ENCODE measurements at places on chromosomes 13 and 19.

DNA sequence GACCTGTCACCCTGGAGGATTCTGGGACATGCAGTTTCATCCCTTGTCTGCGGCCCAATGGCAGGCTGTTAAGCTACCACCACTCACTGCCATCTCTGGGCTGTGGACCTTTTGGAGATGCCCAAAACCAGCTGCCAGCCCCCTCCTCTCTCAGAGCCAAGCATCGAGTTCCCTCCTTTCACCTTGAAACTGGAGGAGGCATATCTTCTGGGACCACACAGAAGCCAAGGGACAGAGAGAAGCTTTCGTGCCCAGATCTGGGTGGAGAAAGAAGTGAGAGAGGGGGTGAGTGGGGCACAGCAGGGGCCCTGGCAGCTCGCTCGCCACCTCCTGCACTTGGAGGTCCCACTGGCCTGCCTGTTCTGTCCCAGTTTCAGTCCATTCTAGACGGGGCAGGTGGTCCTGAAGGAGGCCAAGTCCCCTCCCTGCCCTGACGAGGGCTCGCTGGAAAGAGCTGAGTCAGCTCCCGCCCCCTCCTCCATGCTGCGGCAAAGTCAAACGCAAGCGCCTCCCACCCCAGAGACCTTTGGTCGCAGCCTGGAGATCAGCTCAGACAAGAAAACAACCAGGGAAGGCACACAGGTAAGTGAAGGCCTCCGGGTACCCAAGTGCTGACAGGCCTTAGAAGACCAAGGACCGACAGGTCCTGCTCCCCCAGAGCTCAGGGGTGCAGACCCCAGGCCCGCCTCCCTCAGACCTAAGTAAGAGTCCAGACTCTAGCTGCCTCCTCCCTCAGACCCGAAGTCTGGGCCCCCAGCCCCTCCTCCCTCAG, 3.8 kb downstream of the BCAT2 start:
- DNase-seq = peak; percentile 22

GRCh38 chr13:95039415-95039814, 261.8 kb downstream of the ABCC4 start:
- DNase-seq = no peak

DNA sequence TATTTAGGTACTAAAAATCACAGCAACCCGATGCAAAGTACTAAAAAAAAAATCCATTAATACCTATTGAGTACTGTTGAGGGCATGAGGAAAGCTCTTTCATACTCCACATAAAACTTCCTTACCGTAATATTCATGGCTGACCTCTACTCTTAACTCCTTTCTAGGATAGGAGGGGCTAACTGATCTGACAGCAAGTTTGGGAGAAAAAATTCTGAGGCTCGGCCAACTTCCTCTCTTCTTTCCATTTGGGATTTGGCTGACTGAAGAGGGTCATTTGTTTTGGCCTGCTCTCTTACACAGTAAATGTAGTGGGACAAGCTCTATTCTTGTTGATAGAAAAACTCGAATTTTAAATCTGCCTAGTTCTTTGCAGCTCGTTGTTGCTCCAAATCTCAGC, 9.4 kb upstream of the USPL1 start:
- no peak for DNase-seq

- DNase-seq = no peak
Observed at GRCh38 chr19:789701-790060, 7.6 kb upstream of the PTBP1 start.

DNA sequence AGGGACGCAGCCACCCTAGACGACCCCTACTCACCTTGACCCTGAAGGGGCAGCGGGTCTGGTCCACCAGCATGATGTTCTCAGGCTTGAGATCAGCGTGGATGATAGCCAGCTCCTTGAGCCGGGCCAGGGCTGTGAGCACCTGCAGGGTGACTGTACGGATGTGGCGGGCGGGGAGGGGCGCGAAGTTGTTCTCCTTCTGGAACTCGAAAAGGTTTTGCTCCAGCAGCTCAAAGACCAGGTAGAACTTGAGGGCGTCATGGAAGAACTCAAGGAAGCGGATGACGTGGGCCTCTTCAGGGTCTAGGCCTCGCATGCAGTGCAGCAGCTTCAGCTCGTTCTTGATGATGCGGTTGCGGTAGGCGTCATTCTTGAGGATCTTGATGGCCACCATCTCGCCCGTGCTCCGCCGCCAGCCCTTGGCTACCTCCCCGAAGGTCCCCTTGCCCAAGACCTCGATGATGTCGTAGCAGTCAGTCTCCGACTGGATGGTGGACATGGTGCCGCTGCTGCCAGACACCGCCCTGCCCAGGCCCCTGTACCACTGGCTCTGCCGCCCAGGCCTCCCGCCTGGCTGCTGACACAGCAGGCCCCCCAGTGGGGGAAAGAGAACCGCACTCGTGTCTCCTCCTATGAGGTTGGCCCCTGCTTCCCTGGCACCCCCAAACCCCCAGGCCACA, 437 bp downstream of the HIPK4 start:
- no peak for DNase-seq

DNA sequence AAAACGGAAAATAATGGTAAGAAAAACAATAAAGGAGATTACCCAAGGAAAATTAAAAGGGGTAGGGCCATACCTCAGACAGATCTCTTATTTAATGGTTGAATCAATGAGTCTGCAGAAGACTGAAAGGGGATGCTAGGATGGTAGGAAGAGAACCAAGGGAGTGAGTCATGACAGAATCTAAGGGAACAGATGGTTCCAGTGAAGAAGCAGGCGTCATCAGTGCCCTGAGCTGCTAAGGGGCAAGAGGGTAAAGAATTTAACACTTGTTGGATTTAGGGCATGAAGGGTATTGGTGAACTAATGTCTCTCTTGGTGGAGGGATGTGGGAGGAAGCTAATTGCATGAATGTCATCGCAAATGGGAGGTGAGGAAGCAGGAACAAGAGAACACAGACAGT, 329.2 kb upstream of the TSHZ3 start:
- DNase-seq = no peak

- DNase-seq = no peak
Observed at GRCh38 chr19:10568062-10568825, 535 bp downstream of the CDKN2D start.

- DNase-seq = no peak
Observed at GRCh38 chr13:71577127-71577526, 289.9 kb downstream of the DACH1 start.

DNA sequence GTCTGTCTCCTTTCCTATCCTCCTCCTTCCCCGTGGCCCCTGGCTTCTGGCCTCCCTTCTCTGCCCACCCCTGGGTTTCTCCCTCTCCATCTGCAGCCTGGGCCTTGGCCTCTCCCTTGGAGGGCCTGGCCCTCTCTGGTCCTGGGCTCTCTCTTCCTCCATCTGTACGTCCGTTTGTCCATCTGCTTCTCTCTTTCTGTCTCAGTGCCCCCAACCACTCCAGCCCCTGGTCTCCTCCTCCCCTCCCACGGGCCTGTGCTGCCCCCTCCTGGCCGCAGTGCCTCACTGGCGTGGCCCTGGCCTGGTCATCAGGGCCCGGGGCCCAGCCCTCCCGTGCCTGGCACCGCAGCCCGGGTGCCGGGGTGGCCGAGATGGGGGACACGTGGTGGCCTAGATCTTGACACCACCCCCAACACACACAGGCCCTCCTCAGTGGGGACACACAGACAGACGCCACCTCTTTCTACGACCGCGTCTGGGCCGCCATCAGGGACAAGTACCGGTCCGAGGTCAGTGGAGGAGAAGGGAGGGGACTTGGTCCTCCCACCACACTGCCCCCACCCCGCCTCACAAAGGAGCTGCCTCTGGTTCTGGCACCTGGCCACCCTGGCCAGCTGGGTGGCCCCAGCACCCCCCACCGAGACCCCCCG, 11.3 kb downstream of the PRKCSH start:
- peak; percentile 94 for DNase-seq

DNA sequence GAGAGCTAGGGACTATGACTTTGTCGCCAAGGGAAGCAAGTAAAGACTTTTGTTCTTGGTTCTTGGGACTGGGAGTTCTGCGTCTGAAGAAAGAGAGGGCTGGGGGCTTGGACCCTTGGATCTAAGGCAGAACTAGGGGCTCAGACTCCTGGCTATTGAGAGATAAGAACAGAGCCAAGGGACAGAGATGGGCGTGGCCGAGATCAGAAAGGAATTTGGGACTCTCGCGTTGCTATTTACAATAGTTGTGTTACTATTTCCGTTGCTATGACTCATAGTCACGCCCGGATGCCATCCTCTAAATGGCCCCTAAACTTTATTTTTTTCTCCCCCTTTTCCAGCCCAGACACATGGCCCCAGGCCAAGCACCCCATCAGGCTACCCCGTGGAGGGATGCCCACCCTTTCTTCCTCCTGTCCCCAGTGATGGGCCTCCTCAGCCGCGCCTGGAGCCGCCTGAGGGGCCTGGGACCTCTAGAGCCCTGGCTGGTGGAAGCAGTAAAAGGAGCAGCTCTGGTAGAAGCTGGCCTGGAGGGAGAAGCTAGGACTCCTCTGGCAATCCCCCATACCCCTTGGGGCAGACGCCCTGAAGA, 759 bp downstream of the PPP1R15A start:
- peak; percentile 58 for DNase-seq

DNA sequence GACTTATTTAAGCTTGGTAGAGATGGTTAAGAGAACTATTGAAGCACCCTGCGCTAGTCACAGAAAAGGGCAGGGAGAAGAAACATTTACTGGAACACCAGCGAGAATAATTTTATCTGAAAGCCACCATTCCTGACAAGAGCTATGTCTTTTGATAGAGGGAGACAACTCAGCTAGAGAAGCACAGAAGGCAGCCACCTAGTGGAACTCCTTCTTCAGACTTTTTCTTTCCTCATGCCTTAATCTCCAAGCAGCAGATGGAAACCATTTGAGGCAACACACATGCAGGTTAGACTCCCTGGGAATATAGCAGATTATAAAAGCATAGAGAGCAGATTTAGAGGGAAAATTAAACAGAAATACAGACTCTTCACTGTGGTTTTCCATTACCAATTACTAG, 813.4 kb downstream of the SLITRK6 start:
- no peak for DNase-seq

All from glutamatergic neuron (in vitro differentiated cells).